ENCODE measurements at places on chromosomes 3 and 15.

- no peak for DNase-seq
These were observed 14.8 kb downstream of the PBRM1 start for GRCh38 chr3:52670621-52671521.

GRCh38 chr3:17972476-17972875 lies 230.0 kb upstream of the TBC1D5 start:
- no peak for DNase-seq

DNA sequence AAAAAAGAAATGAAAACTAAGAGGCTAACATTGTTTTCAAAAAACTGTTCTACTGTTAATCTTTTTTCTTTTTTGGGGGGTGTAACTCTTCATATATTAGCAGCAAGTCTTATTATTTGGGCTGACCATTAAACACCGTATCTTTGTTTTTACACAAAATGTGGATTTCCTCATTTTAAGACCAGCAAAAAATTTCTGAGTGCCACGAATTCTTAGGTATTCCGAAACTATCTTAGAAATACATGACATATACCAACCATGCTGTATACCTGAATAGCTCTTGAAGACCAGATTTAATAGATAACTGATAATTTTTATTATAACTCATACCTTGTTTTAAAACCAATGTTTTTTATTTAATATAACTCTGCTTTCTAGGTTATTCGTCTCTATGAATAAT lies 620 bp upstream of the TTC23 start:
- DNase-seq = no peak

- DNase-seq = no peak
These were observed 61.9 kb downstream of the BTLA start for GRCh38 chr3:112437146-112438022.

GRCh38 chr3:46196261-46196957 lies 11.7 kb downstream of the CCR1 start:
- DNase-seq = no peak

- no peak for DNase-seq
These were observed 740 bp upstream of the ZBTB47 start for GRCh38 chr3:42652611-42653302.

DNA sequence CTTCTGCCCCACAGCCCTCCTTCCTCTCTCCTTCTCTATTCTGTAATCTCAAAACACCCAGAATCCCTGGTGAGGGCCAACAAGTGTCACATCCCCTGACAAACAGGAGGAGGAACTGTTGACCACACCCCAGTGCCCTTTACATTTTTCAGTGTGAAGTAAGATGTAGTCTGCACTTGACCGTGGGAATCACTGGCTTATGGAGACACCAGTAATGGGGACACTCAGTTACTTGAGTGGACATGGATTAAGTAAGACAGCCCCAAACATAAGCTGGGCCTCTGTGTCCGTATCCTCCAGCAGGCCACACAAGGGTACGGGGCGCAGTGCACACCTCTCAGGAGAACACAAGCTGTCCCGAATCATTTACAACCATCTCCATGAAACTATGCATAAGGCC lies 28.4 kb upstream of the LIMD1 start:
- DNase-seq = no peak

GRCh38 chr15:62483814-62484213 lies 318.7 kb upstream of the C2CD4B start:
- no peak for DNase-seq

DNA sequence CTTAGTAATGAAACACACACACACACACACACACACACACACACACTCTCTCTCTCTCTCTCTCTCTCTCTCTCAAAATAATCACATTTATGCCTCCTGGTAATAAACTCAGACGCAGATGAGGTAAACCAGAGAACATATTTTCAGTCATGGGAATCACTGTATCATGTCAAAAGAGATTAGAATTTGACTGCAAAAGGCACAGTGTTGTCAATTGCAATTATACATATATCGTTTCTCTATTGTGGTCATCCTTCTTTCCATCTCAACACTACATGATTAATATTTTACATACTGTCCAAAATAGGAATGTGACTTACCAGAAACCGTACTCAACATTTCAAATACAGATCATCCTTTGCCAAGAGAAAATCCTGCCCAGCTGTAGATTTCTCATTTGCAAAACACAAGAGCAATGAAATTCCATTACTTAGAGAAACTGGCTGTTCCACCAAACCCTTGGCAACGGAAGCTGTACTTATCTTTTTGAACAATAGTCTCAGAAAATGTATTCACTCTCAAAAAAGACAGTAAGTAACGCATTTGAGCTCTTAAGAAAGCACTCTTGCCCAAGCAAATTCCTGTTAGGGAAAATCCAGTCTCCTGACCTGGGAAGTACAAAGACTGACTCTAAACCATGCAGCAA lies 24.3 kb downstream of the PDZRN3 start:
- DNase-seq = no peak

DNA sequence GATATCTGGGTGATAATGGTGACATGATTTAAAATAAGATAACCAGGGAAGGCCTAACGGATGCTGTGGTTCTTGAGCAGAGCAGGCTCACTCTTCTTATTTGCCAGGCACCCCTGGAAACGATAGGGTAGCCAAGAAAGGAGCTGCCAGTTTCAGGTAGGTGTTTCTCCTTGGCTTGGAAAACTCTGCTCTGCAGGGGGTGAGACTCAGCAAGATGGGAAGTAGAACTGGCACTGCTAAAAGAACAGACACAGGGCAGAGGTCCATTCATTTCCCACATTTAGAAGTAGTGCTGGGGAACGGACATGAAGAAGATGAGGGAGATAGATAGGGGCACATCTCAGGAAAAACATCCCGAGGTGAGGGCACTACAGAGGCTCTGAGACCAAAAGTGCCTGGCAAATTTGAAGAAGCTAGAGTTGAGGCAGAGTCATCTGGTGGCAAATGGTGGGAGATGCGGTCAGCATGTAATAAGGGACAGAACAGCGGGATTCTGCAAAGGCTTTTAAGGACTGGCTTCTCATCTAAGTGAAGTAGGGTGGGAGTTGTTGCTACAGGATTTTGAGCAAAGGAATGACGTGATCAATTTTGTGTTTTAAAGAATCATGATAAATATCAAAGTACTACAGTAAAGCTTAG lies 323.4 kb upstream of the PLSCR5 start:
- DNase-seq = no peak

- no peak for DNase-seq
These were observed 150.7 kb downstream of the GABRG3 start for GRCh38 chr15:27121672-27122071.

DNA sequence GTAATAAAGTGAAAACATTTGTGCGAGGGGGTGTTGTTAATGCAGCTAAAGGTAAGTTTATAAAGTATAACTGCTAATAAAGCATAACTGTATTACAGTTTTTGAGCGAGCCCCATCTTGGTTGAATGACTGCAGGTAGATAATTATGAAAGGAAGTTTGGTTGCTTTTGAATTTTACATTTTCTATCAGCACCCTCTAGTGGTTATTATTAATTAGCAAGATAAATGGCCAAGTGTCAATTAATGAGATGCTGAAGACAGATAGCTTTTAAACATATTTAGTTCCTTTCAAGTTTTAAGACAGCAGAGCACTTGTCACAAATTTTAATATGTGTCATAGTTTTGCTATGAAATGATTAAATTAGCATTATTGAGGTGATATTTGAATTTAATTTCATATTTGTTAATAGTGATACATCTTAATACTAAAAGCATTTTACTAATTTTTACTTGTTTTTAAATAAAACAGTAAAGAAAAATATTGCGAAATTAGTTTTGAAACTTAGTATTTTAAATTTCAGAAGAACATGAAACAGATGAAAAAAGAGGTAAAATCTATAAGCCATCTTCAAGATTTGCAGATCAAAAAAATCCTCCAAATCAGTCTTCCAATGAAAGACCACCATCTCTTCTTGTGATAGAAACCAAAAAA lies 15.1 kb downstream of the U2SURP start:
- no peak for DNase-seq

DNA sequence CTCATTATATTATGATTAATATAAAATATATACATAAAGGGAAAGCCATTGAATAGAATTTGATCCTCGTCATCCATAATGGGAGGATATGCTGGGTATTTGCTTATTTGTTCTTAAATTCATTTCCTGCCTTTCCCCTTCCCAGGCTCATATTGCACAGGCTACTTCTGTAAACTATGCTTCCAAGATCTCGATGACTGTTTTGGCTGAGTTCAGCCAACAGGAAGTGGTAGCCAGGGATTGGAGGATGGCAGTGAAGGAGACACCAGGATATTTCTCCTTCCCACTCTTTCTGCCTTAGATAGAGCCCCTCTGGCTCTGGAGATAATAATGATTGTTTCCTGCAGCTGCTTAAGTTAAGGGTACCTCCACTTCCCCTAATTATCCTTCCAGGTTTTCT lies 44.3 kb upstream of the DYNC1LI1 start:
- DNase-seq = no peak

DNA sequence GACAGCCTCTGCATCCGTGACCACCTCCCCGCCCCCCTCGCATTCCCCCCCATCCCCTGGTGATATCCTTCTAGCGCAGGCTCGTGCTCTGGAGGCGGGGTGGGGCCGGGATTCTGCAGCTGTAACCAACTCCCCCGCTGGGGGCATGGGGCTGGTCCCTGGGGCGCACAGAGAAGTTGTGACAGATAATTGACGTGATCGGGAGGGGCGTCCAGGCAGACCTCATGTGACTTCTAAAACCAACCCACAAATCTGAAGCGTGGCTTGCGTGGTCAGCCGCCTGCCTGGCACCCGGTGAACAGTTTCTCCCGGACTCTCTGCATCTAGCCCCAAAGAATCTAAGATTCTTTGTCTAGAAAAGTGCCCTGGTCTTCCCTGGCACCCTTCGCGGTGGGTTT lies 100.6 kb upstream of the IGF1R start:
- DNase-seq = no peak

- DNase-seq = no peak
These were observed 973 bp downstream of the BUB1B start for GRCh38 chr15:40161693-40162391.

DNA sequence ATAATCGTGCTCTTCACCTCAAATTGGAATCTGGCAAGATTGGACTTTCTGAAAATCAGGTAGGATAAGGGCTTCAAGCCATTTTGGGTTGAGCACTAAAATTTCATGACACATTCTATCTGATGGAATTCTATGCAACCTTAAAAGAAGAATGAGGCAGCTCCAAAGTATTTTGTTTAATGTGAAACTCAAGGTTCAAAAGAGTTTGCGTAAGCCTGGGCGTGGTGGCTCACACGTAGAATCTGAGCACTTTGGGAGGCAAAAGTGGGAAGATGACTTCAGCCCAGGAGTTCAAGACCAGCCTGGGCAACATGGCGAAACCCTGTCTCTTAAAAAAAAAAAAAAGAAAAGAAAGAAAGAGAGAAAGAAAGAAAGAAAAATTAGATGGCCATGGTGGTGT lies 3.6 kb upstream of the PLA1A start:
- no peak for DNase-seq

DNA sequence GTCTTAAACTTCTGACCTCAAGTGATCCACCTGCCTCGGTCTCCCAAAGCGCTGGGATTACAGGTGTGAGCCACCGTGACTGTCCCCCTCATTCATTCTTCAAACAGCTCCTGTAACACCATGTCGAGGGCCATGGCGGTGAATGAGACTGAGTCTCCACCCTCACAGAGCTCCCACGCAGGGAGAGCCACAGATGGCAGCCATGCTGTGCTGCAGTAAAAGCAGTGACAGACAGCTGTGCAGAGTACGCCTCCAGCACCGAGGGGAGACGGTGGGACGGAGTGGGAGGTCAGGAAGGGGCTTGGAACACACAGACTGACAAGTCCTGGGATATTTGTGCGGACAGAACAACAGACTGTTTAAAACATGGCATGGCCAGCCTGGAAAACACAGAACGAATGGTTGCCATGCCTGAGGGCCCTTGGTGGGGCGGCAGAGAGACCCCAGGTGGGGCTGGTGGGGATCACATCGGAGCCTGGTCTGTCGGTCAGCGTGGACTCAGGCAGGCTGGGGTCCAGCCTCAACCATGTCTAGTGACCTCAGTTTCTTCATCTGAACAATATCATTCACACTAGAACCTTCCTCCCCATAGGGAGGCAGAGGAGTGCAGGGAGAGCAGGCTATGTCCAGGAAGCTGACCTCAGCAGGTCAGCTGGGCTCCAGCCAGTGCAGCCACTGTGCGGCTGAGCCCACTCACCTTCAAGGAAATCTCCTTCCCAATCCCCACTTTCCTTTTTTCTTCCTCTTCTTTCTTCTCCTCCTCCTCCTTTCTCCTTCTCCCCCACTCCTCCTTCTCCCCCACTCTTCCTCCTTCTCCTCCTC lies 20.6 kb upstream of the LCTL start:
- no peak for DNase-seq

DNA sequence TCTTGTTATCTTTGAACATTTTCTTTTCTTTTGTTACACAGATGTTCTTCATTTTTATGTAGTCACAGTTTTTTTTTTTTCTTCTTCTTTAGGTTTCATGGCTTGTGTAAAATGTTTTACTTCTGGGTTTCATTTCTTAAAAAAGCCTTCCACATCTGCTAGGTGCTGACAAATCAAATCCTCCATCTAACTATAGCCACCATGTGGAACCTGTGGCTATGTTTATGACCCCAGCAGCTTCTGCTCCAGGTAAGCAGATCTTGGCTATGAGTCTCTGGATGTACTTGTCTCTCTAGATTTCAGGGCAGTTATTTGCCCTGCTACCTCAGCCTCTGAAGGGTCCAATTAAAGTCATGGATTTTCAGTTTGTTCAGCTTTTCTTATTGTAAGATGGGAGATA lies 44.5 kb downstream of the OXSM start:
- no peak for DNase-seq

GRCh38 chr3:189897406-189897805 lies 223.3 kb downstream of the P3H2 start:
- DNase-seq = no peak

- DNase-seq = no peak
These were observed 660.8 kb downstream of the MECOM start for GRCh38 chr3:169002689-169003088.

DNA sequence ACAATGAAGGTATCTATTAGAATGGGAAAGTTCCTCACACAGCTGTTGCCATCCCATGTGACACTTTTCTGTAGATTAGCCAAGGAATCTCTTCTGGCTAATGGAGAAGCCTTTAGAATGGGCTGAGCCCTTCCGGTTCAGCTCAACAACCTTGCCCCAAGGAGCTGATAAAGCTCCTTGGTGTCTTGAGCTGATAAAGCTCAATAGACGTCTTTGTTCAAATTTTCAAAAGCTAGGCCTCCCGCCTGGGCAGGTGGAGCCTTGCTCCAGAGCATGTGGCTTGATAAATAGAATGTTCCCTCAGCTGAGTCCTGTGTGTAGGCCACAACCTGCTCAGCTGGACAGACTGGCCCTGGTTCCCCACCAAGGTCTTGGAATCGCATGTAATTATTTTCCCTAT lies 7.2 kb upstream of the BNIP2 start:
- DNase-seq = no peak

GRCh38 chr3:132522353-132522752 lies 74.7 kb upstream of the ACKR4 start:
- DNase-seq = no peak

- no peak for DNase-seq
These were observed 385.7 kb downstream of the CNTN4 start for GRCh38 chr3:2484162-2485026.

- no peak for DNase-seq
These were observed 89.5 kb downstream of the DHX30 start for GRCh38 chr3:47892286-47893040.

- no peak for DNase-seq
These were observed 126.3 kb upstream of the MEF2A start for GRCh38 chr15:99439524-99439835.

Data from activated T-cell treated with anti-CD3 and anti-CD28 coated beads for 4 hours (primary cell).